Mucosa of gallbladder (tissue), 1 donor: ENCODE measurements at places on chromosomes 4 and X. TPM values are rescaled to one million over a fixed set of nuclear protein-coding genes. Genes with fewer than 3 reads are reported as not detected.

Gene SPANXC
- not detected for total RNA-seq

GRCh38 chr4:71189471-71189870 lies 149.3 kb upstream of the SLC4A4 start:
- peak; percentile 11 for DNase-seq

Gene RNF212
- total RNA-seq = 5.8 TPM

Gene NEK1
- 13.8 TPM for total RNA-seq

GRCh38 chr4:74379912-74380311 lies 15.0 kb downstream of the EREG start:
- DNase-seq = no peak

- DNase-seq = no peak
Observed at GRCh38 chr4:69126024-69126423, 29.8 kb downstream of the UGT2B7 start.

- DNase-seq = no peak
Observed at GRCh38 chr4:152172146-152172545, 363.7 kb downstream of the FBXW7 start.

DNA sequence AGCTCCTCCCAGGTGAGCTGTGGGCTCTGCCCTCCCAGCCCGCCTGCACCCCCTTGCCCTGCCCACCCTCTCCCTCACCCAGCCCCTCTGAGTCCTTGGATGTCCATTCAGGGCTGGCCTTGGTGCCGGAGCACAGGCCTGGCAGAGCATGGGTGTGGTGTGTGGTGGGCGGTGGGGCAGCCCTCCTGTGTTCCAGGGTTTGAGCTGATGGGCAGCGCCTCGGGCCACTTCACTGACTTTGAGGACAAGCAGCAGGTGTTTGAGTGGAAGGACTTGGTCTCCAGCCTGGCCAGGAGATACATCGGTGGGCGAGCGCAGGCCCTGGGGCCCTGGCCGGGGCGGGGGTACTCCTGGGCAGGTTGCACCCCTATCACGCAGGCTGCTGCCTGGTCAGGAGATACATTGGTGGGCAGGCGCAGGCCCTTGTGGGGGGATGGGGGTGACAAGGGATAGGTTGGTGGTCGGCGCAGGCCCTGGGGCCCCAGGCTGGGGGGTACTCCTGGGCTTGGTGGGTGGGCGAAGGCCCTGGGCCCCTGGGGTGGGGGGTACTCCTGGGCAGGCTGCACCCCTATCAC lies 7.6 kb upstream of the SLC26A1 start:
- DNase-seq = no peak

GRCh38 chr4:27011401-27011800 lies 150.8 kb downstream of the STIM2 start:
- DNase-seq = no peak

Gene ADGRG4
- total RNA-seq = not detected

Gene USP11
- total RNA-seq = 59.0 TPM

Gene ARSJ
- 21.6 TPM for total RNA-seq

DNA sequence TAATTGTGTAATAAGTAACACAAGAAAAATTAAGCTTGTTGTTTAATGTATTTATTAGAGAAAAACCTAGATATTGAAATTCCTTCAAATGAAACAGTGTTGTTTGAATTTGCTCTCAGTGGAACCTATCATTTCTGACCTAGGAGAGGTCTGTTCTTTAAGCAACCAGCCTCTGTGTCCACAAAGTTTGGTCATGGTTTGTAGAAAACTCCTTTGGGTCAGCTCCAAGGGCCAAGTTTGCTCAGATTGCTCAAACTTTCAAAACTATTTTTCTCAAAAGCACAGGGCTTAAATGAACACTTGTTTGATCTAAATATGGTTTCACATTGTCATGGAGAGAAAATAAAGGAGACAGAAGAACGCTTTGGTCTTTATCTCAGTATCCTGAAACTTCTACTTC lies 29.6 kb upstream of the RPL34 start:
- DNase-seq = no peak

DNA sequence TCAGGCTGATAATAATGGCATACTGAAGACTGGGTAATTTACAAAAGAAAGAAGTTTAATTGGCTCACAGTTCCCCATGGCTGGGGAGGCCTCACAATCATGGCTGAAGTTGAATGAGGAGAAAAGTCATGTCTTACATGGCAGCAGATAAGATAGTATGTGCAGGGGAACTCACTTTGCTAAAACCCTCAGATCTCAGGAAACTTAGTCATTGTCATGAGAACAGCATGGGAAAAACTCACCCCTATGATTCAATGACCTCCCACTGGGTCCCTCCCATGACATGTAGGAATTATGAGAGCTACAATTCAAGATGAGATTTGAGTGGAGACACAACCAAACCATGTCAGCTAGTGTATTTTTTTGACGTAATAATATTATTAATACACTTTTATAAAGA lies 149.8 kb upstream of the BOD1L1 start:
- DNase-seq = no peak

- no peak for DNase-seq
Observed at GRCh38 chr4:138765442-138765841, 250.1 kb upstream of the NOCT start.

- DNase-seq = no peak
Observed at GRCh38 chrX:1307626-1308340, 28.8 kb upstream of the IL3RA start.

Gene MAMLD1
- 1.9 TPM for total RNA-seq

GRCh38 chr4:121228848-121229247 lies 64.7 kb upstream of the TNIP3 start:
- no peak for DNase-seq

- no peak for DNase-seq
Observed at GRCh38 chr4:90542216-90542615, 415.0 kb downstream of the CCSER1 start.

GRCh38 chrX:105116486-105116885 lies 104.0 kb downstream of the TEX13A start:
- no peak for DNase-seq

DNA sequence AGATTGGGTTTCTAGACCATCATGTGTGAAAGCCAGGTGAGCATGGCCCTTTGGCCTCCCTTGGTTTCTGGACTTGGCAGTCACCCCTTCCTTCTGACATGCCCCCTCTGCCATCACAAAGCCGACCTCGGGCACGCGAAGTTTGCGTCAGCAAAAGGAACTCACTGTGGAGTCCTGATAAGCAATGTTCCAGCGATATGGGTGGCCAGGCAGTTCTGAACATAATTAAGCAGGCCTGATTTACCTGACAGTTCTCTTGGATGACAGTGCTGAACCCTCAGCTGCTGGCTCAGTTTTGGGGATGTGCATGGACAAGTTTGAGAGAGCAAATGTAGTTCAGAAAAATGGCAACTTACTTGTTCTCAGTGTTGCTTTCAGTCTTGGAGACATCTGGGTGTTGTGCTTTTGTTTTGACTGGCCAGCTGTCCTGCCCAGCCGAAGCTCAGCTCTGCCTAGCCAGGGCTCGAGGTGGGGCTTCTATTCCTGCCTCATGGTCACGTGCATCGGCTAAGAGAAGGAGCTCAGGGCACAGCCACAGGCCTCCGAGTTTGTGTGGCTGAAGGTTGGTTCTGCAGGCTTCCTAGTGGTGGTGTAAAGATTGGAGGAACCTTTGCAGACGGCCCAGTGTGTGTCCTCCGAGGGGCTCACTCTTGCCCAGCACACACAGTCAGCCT lies 78.3 kb downstream of the CLDN34 start:
- DNase-seq = no peak

- peak; percentile 68 for DNase-seq
Observed at GRCh38 chr4:152956650-152957436, 20.7 kb downstream of the FHDC1 start.

- no peak for DNase-seq
Observed at GRCh38 chrX:97310373-97310772, 426.7 kb downstream of the RPA4 start.

- no peak for DNase-seq
Observed at GRCh38 chr4:113548303-113548702, 213.2 kb downstream of the CAMK2D start.

DNA sequence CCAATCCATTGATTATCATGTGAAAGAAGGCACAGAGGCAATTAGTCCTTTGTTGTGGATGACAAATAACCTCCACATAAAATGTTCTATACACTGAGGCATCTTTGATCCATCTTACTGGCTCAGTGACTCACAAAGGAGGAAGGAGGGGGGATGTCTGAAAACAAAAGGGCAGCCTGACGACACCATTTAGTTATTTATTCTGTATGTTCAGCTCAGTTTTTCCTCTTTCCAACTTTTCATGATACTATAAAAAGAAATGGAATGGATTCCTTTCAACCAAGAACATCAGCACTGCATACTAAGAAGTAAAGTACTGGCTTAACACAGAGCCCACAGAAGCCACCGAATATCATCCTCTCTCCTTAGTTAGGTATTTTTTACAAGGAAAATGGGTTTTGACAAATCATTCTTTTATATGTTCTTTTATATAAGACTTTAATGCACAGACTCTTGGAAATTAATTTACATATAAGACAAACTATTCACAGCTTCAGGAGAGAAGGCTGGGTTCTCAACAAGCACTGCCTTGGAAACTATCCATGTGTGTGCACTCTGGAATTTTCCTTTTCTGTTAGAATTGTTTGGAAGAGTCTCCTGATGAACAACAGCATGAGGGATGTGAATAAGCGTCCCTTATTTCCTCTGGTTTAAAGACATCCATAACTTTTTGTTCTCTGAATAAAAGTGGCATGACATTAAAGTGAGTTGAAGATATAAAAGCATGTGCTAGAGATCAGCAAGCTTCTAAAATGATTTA lies 135.6 kb downstream of the TSPAN5 start:
- DNase-seq = no peak

Gene UGT2B17
- 4.9 TPM for total RNA-seq

DNA sequence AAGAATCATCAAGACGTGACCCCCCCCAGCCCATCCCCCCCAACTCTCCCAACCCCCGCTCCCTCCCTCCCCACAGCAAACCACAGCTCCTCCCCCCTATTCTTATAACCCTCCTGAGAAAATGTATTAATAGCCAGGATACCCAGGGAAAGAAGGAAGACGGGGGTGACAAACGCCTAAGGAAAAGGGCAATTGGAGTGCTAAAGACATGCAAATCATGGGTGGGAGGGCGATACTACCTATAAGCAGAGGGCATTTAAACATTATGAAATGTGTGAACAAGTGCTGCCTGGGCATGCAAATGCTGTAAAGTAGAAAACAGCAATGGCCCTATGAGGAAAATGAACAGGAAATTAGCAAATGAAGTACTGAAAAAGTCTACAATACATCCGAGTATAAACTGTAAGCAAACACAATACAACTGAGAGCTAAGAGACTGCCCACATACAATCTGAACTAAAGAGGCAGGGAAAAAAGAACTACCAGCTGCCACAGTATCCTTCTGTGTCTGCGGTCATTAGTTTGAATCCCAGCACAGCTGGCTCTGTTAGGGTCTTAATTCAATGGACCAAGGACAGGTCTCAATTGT lies 2.4 kb downstream of the CXXC4 start:
- no peak for DNase-seq

- no peak for DNase-seq
Observed at GRCh38 chr4:159855731-159856130, 752.9 kb downstream of the RAPGEF2 start.

Gene RAB33A
- 1.2 TPM for total RNA-seq

DNA sequence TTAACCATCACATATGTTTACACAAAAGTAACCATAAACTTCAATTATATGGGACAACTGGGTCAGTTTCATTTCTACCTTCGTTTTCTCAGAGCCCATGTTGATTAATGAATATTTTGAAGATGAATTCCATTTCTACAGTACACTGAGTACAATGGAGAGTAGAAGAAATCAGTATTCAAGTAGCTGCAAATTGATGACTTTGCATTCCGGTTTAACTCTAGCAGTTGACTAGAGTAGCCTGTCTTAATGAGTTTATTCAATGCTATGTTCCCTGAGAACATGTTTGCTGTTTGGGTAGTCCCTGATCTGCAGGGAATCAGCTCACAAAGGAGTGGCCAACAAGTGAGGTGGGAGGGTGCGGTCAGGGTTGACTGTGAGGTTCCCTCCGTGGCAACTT lies 168.3 kb downstream of the TRIML1 start:
- no peak for DNase-seq

DNA sequence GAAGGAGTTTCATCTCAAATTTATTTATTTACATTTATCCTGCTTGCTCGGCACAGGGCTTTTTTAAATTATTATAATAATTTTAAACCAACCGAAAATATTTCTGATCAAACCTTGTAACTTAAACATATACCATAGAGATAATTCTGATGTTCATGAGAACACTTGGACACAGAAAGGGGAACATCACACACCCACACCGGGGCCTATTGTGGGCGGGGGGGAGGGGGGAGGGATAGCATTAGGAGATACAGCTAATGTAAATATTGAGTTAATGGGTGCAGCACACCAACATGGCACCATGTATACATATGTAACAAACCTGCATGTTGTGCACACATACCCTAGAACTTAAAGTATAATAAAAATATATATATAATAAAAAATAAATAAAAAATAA lies 2.9 kb downstream of the ANXA5 start:
- DNase-seq = no peak

DNA sequence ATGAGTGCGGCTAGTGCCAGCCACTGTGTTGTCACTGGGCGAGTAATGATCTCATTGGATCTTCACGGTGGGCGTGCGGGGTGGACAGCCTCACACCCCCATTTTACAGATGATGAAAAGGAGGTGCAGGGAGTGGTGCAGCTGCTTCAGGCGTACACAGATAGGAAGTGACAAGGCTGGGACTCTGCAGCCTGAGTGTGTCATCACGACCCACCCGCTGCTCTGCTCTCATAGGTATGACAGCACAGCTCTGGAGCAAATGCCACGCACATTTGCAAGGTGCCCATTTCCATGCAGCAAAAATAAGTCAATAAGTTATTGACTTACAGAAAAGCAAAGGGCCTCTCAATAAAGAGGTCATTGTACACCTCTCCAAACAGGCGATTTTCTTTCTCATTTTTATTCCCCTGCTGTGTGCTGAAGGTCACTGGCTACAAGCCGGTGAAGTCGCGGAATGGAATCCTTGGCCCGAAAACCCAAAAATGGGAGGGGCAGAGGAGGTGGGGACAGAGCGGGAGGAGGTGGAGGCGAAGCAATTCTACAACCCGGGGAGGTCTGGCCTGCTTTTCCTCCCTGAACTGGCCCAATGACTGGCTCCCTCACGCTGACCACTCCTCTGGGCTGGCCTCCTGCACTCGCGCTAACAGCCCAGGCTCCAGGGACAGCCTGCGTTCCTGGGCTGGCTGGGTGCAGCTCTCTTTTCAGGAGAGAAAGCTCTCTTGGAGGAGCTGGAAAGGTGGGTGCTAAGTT lies at the start of gene SOD3:
TSS of gene SOD3 (plus strand) at position 658 of the 750 bp plus-strand sequence. CDS start 3,949 bp downstream, outside the sequence.
- DNase-seq = peak; percentile 84

Gene CPLX1
- total RNA-seq = 3.3 TPM

- DNase-seq = no peak
Observed at GRCh38 chr4:14994242-14994641, 8.0 kb upstream of the CPEB2 start.

DNA sequence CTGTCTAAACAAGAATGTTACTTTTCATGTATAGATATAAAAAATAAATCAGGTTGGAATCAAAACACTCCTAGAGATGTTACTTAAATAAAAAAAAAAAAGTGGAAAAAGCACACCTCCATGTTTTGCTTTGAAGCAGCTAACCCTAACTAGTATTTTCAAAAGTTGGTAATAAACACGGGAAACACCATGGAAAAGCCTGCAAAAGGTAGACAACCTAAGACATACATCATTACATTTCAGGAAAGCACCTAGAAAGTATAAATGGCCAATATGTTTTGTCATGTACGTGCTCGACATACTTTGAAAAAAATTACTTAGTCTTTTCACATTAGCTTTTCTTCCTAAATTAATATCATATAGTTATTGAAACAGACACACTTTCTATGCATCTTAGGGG lies 130.1 kb upstream of the SH3RF1 start:
- no peak for DNase-seq

Gene BMX
- 3.7 TPM for total RNA-seq

GRCh38 chr4:121192480-121192879 lies 28.4 kb upstream of the TNIP3 start:
- DNase-seq = no peak

GRCh38 chrX:71871367-71871766 lies 39.3 kb upstream of the NHSL2 start:
- DNase-seq = no peak
